ENCODE measurements at places on chromosomes 1 and 21. TPM values are rescaled to one million over a fixed set of nuclear protein-coding genes. Genes with fewer than 3 reads are reported as not detected.
A peak's percentile ranks its signal among the peaks of the same experiment; 100 is the strongest.

DNA sequence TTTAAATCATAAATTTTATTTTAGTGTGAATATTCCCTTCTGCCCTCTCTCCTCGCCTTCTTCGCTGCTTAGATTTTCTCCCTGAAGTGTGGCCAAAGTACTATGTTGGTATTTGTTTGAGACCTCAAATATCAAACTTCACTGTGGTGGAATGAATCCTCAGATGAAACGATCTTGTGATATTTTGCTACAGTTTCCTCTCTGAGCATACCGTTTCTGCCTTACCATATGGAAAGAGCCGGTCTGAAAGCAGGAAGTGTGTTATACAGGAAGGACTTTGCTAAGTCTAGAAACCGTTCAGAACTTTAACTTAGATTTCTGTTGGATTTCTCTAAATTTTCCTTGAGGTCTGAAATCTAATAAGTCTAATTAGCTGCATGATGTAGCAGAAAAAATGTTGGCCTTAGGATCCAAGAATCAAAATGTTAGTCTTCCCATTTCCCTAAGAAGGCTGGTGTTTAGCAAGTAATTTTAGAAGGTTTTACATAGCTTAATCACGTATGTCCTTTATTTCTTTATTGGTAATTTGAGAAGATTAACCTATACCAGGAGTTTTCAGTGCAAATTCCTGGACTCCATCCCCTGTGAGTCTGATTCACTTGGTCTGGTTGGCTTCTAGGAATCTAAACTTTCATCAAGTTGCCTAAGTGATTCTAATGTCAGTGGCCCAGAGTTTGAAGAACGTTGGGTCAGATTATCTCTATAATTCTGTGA, 30.7 kb downstream of the SDCCAG8 start:
- H3K27ac ChIP-seq = peak overlapping the region; percentile 53
- H3K4me1 ChIP-seq = no peaks in the 10 kb centered on the region
- DNase-seq = peak; percentile 25
- no peak overlapping the region for H3K4me3 ChIP-seq
- H3K36me3 ChIP-seq = peaks cover 2% of the 10 kb centered on the region

DNA sequence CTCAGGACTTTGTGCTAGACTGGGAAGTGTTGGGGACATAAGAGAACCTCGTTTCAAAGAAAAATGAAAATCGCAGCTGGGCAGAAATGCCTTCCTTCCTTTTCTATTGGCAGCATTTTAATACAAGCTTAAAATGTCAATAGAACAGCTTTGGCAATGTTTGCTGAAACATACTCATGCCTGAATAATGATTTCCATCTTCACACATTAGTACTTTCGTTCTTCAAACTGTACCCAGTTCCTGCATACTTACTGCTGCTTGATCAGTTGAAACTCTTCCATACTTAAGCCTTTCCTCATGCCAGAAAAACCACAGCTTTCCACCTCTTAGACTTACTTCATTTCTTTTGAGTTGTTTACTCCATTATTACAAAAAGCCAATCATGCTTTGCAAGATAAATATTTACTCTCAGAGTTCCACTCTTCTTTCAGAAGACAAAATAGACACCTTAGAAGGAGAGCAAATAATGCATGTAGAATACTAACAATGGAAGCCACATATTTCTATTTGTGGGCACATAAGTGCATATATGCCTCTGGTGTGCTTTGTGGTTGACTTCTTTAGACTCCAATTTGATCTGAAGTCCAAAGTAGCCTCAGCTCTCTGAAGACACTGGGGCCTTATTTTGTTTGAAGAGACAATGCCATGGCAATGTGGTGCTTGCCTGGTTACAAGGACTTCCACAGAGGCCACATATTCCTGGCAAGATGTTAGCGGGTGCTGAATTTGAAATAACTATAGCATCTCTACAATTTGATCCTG, 22.7 kb upstream of the CD55 start:
- H3K27me3 ChIP-seq = no peaks in the 10 kb centered on the region
- H3K36me3 ChIP-seq = no peaks in the 10 kb centered on the region
- no peak overlapping the region for H3K4me3 ChIP-seq
- H3K4me1 ChIP-seq = no peaks in the 10 kb centered on the region
- DNase-seq = peak; percentile 49

KPRP gene
- total RNA-seq = not detected

- peaks cover 5% of the 10 kb centered on the region for H3K36me3 ChIP-seq
- no peaks in the 10 kb centered on the region for H3K27me3 ChIP-seq
- no peak overlapping the region for H3K27ac ChIP-seq
- H3K4me1 ChIP-seq = no peaks in the 10 kb centered on the region
- DNase-seq = no peak
Observed at GRCh38 chr1:155570593-155570990, 8.0 kb upstream of the ASH1L start.

- H3K27ac ChIP-seq = no peak overlapping the region
- H3K4me3 ChIP-seq = no peak overlapping the region
- H3K36me3 ChIP-seq = no peaks in the 10 kb centered on the region
- H3K4me1 ChIP-seq = no peaks in the 10 kb centered on the region
Observed at GRCh38 chr1:207203541-207203940, 99.5 kb downstream of the C4BPA start.

GRCh38 chr1:161164901-161165610, 1.2 kb upstream of the PPOX start:
- no peak for DNase-seq
- H3K4me1 ChIP-seq = peaks cover 6% of the 10 kb centered on the region
- no peak overlapping the region for H3K4me3 ChIP-seq
- H3K27me3 ChIP-seq = no peaks in the 10 kb centered on the region
- H3K36me3 ChIP-seq = peaks cover 6% of the 10 kb centered on the region

SPRR2D gene
- total RNA-seq = not detected

DNA sequence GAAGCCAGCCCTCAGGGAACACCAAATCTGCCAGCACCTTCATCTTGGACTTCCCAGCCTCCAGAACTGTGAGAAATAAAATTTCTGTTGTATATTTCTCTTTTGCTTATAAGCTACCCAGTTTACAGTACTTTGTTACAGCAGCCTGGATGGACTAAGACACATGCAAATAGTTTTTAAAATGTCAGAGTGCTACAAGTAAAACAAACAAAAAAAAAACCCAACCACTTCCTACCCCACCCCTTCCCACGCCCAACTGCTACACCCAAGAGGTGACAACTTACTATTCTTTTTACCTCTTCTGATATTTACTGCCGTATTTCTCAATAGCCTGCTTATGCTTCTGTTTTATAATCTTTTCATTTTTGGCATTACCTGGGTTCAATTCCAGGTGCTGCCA, 8.6 kb upstream of the SPSB1 start:
- H3K4me1 ChIP-seq = peaks cover 5% of the 10 kb centered on the region
- H3K27me3 ChIP-seq = no peaks in the 10 kb centered on the region
- H3K27ac ChIP-seq = no peak overlapping the region
- DNase-seq = no peak
- no peak overlapping the region for H3K4me3 ChIP-seq
- H3K36me3 ChIP-seq = no peaks in the 10 kb centered on the region

MRAP gene
- total RNA-seq = not detected

DNA sequence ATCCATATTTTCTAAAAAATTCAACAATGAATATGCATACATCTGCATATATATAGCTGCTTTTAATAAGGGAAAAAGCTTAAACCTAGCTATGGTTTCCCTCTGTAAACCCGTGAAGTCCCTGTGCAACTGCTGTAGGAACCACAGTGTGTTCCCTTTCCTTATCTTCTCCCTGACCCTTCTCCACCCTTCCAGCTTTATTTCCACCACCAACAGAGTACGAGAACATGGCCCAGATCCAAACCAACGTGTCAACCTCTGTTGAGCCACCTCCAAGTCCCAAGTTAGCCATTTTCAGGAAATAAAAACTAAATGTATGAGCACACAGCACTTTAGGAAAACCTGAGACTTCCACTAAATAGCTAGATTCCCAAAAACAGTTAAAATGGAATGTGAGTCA, 20.3 kb downstream of the SUSD4 start:
- no peak overlapping the region for H3K4me3 ChIP-seq
- no peak for DNase-seq
- no peak overlapping the region for H3K27ac ChIP-seq
- no peaks in the 10 kb centered on the region for H3K36me3 ChIP-seq

ATAD3A gene
- 31.3 TPM for total RNA-seq

DNA sequence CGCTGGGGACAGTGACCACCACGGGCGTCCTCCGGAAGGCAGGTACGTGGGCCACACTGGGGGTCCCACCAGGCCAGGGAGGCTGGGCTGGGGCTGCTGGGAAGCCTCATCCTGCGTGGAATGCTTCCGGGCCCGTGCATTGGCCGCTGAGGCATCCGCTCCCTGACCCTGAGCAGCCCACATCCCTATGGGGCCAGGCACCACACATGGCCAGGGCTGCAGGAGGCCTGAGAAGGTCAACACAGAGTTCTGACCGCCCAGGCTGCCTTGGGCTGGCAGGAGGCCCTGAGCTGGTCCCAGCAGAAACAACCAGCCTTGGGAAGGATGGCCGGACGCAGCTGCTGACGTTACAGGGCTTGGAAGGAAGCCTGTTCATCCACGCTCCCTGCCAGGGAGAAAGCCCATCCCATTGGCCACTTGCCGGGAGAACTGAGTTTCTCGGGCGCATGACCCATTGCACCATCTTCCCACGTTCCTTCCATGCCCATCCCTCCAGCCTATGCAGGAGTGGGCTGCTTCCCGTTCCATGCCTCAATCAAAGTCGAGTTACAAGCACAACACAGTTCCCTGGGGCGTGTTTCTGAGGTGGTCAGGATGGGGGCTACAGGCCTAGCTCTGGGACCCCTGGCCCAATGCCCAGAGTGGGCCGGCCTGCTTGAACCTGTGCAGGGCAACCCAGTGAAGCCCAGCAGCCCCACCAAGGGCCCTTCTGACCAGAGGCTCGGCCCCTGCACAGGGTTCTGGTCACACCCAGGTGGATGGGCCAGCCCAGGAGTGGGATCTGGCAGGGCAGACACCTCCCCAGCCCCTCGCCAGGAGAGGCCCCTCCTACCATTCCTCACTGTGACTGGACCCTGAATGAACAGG, 31.7 kb downstream of the TRIM11 start:
- H3K27me3 ChIP-seq = no peaks in the 10 kb centered on the region
- H3K4me1 ChIP-seq = peaks cover 5% of the 10 kb centered on the region
- peak; percentile 89 for DNase-seq
- H3K27ac ChIP-seq = no peak overlapping the region

DNA sequence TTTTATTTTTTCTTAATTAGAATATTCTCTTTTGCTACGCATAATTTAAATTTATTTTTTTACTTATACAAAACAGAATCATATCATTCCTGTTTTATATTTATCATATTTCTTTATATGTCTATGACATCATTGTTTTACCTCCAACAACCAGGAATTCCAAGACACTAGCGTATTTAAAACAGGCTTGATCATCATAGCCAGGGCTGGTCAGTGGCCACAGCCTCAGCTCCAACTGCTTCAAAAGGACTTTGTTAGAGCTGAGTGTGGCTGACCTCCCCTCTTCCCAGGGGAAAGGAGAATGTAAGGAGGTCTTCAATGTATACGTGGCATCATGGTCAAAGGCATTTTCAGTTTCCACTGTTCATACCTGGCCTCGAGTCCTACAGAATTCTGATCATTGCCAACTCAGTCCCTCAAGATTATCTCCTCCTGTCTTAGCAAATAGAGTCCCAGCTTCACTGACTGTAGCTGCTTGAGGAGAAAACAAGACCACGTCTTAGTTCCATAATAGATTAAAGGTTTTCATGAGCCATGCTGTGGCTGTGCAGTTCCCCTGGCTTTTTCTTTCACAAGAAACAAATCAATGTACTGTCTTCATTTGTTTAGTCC, 444.0 kb downstream of the PTPRC start:
- DNase-seq = no peak
- H3K27ac ChIP-seq = no peak overlapping the region
- no peaks in the 10 kb centered on the region for H3K27me3 ChIP-seq

GRCh38 chr1:237799762-237800474, 90.8 kb downstream of the ZP4 start:
- peak; percentile 18 for DNase-seq
- H3K4me3 ChIP-seq = no peak overlapping the region
- H3K27me3 ChIP-seq = no peaks in the 10 kb centered on the region
- no peak overlapping the region for H3K27ac ChIP-seq
- no peaks in the 10 kb centered on the region for H3K4me1 ChIP-seq

DNA sequence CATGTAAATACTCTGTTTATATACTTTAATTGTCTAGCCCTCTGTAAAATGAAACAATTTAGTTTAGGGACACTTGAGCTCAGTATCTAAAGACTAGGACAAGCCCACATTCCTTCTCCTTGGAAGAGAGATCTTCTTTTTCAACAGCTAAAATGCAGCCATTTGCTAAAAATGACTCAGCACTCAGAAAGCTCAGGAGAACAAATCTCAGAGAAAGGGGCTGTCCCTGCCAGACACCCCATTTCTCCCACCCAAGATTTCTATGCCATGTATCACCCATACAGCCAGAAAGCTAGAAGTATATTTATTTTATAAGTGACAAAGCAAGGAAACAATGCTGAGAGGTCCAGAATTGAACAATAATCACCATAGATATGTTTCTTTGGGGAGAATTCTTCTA, 23.2 kb upstream of the PRDX6 start:
- no peaks in the 10 kb centered on the region for H3K27me3 ChIP-seq
- DNase-seq = no peak
- H3K4me1 ChIP-seq = peaks cover 4% of the 10 kb centered on the region
- H3K4me3 ChIP-seq = no peak overlapping the region
- H3K36me3 ChIP-seq = no peaks in the 10 kb centered on the region

DNA sequence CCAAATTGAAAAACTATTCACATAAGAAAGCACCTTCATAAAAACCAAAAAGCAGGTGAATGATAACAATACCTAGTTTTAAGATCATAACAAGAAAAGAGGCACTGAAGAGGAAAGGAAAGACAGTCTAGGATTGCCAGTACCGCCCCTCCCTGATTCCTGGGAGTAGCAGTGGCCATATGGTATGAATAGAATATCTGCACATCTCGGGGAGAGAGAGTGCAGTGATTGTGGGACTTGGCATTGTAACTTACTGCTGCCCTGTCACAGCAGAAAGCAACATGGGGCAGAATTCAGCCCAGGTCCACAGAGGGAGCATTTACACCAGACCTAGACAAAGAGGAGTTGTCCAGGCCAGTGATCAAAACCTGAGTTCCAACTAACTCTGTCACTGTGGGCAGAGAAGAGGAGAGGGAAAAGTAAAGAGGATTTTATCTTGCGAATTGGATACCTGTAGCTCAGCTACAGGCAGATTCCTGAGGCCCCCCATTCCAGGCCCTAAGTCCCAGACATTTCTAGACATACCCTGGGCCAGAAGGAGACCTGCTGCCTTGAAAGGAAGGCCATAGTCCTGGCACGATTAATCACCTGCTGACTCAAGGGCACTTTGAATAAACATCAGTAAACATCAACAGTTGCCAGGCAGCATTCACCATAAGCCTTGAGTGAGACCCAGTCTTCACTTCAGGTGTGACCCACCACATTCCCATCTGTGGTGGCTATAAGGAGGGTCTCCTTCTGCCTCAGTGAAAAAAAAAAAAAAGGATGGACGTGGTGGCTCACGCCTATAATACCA, 397.5 kb downstream of the TGFB2 start:
- no peak for DNase-seq
- no peak overlapping the region for H3K27ac ChIP-seq
- H3K36me3 ChIP-seq = no peaks in the 10 kb centered on the region

ABCB10 gene
- 23.5 TPM for total RNA-seq

GRCh38 chr1:203353486-203353885, 2.6 kb upstream of the FMOD start:
- no peak overlapping the region for H3K4me3 ChIP-seq
- H3K36me3 ChIP-seq = no peaks in the 10 kb centered on the region
- H3K27me3 ChIP-seq = no peaks in the 10 kb centered on the region
- no peak for DNase-seq
- no peak overlapping the region for H3K27ac ChIP-seq

Data from lung (tissue), 17 donors.